Astrocyte (in vitro differentiated cells and primary cell): ENCODE measurements at places on chromosomes 6 and 20. TPM values are rescaled to one million over a fixed set of nuclear protein-coding genes. Genes with fewer than 3 reads are reported as not detected.

GRCh38 chr6:14968056-14968637, 277.7 kb upstream of the JARID2 start:
- no peaks in the 10 kb centered on the region for H3K36me3 ChIP-seq
- no peak for DNase-seq
- no peak overlapping the region for H3K27ac ChIP-seq
- no peak overlapping the region for H3K4me3 ChIP-seq
- H3K27me3 ChIP-seq: no peaks in the 10 kb centered on the region

- H3K27ac ChIP-seq: no peak overlapping the region
- H3K27me3 ChIP-seq: no peaks in the 10 kb centered on the region
- H3K36me3 ChIP-seq: no peaks in the 10 kb centered on the region
- DNase-seq: no peak
Measured at GRCh38 chr20:18394363-18394762, 72.5 kb downstream of the DZANK1 start.

DNA sequence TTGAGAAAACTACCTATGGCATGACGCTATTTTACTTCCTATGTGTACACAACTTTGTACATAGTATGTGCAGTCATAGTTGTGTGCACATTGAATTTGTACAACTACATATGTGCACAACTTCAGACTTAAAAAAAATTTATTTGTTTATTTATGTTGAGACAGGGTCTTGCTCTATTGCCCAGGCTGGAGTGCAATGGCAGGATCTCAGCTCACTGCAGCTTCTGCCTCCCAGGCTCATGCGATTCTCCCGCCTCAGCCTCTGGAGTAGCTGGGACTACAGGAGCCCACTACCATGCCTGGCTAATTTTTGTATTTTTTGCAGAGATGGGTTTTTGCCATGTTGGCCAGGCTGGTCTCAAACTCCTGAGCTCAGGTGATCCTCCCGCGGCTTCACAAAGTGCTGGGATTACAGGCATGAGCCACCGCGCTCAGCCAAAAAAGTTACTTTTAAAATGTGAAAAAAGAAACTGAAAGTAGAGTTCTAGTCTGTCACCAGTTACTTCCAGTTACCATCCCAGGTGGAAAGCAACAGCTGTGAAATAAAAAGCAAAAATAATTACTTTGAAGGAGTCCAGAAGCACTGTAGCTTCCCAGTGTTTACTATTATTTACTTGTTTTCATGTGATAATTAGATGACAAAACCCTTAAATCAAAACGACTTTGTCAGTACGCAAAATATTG, 1.7 kb upstream of the ZKSCAN8 start:
- no peak overlapping the region for H3K4me3 ChIP-seq
- no peak overlapping the region for H3K27ac ChIP-seq
- peaks cover 7% of the 10 kb centered on the region for H3K36me3 ChIP-seq
- H3K27me3 ChIP-seq: no peaks in the 10 kb centered on the region

The APCDD1L gene
- 16.4 and 23.3 TPM in 2 replicates for total RNA-seq

- DNase-seq: no peak
- H3K36me3 ChIP-seq: no peaks in the 10 kb centered on the region
- H3K4me1 ChIP-seq: no peaks in the 10 kb centered on the region
- no peaks in the 10 kb centered on the region for H3K27me3 ChIP-seq
Measured at GRCh38 chr6:161866570-161866969, 592.7 kb upstream of the AGPAT4 start.

GRCh38 chr6:146087386-146087785, 58.5 kb downstream of the GRM1 start:
- H3K27me3 ChIP-seq: no peaks in the 10 kb centered on the region
- DNase-seq: no peak
- H3K36me3 ChIP-seq: no peaks in the 10 kb centered on the region
- no peak overlapping the region for H3K4me3 ChIP-seq
- H3K27ac ChIP-seq: no peak overlapping the region

DNA sequence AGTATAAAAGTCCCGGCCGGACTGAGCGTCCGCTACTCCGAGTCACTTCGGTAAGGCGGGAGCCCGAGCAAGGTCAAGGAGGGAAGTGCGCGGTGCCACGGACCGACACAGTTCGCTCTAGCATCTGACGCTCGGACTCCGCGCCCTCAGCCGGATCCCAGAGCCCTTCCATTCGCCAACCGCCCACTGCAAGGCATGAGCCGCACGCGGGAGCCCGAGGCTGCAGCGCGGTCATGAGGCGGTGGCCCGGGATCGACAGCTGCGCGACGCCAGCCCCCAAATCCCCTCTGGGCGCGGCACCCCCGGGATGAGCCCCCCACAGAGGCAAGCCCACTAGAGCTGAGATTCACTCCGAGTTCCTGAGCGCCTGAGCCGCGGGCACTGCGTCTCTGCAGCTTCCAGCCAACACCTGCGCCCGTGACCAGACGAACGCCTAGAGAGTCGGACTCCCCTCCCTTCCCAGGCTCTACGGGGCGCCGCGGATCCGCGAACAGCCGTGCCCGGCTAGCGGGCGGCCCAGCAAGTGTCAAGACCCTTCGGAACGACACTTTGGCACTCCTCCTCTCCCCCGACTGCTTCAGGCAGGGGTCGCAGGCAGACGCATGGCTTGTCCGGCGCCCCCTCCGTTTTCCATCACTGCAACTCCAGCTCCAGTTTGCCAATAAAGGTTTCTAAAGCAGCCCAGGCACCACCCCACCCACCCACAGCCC, 725 bp upstream of the ISM1 start:
- H3K4me1 ChIP-seq: peaks cover 5% of the 10 kb centered on the region
- peak; percentile 6 for DNase-seq
- H3K4me3 ChIP-seq: peak overlapping the region; percentile 28
- H3K36me3 ChIP-seq: no peaks in the 10 kb centered on the region
- peaks cover 57% of the 10 kb centered on the region for H3K27me3 ChIP-seq

GRCh38 chr6:109816452-109817374, 125.6 kb downstream of the FIG4 start:
- H3K36me3 ChIP-seq: no peaks in the 10 kb centered on the region
- no peaks in the 10 kb centered on the region for H3K4me1 ChIP-seq
- DNase-seq: no peak
- no peaks in the 10 kb centered on the region for H3K27me3 ChIP-seq
- H3K27ac ChIP-seq: no peak overlapping the region
